ENCODE measurements at places on chromosomes 6 and 20.
A peak's percentile ranks its signal among the peaks of the same experiment; 100 is the strongest.

DNA sequence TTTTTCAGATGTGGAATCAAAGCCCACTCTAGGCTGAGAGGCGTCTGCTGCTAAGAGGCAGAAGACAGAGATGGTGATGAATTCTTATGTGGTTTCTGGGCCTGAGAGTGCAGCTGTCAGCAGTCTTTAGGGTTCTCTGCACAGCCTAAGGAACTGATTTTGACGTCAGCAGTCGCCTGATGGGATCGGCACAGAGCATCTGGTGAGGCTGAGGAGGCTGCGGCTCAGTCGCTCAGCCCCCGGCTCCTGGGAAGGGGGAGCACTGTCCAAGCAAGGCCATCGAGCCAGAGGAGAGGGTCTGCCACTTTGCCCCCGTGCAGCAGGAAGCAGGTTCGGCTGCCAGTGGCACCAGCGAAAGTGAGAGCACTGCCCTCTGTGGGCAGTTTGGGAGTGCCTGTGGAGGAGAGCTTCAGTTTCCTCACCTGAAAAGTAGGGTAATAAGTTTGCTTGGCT lies 92.5 kb downstream of the TCP11 start:
- DNase-seq: peak; percentile 30

- no peak for DNase-seq
Measured at GRCh38 chr6:34834789-34835518, 43.1 kb downstream of the BLTP3A start.

DNA sequence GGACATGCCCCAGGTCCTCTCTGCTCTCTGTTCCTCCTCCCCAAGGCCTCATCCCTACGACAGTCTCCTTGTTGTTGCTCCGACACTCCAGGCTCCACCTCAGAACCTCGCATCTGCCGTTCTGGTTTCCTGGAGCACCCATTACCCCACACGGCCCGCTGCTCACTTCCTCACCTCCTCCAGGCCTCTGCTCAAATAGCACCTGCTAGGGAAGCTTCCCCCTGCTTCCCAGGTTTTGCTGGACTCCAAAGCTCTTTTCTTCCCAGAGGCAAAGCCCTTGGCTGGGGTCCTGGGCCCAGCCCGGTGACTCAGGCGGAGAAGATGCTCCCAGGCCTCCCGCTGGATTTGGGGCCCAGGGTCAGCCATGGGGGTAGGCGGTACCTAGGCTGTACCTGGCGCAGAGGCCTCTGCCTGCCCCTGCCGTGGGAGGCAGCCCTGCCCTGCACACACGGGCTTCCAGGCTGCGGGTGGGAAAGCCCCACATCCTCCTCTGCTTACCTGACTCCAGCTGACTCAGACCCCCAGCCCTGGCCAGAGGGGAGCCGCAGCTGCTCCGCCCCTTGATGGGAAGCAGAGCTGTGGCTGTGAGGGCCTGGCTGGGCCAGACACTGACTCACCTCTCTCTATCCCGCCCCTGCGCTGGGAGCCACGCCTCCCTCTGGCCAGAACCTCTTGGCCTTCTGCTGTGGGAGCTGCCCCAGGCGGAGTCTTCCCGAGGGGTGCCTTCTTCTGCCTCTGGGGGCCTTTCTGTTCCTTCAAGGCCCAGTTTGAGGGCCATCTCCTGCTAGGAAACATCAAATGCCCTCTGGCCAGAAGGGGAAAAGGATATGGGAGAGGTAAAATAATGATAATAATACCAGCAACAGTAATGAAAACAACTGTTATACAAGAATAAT lies 130.5 kb downstream of the CEBPB start:
- no peak for DNase-seq

DNA sequence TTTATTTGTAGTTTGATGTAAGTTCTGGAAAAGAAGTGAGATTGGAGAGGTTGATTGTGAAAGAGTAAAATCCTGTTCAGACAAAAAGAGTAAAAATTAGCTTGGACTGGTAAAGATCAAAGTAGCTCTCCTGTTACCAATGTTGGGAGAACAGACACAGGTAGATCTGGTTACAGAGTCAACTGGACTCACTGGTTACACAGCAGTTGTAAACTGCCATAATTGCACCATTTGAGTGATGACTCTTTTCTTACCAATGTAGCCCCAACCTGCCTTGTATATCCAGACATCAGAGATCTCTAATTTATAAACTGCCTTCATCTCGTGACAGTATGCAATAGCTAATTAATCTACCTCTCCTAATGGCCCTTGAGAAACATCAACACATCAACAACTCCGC lies 165.6 kb upstream of the PRSS16 start:
- no peak for DNase-seq

- peak; percentile 60 for DNase-seq
Measured at GRCh38 chr6:13538084-13538483, 36.3 kb upstream of the SIRT5 start.

DNA sequence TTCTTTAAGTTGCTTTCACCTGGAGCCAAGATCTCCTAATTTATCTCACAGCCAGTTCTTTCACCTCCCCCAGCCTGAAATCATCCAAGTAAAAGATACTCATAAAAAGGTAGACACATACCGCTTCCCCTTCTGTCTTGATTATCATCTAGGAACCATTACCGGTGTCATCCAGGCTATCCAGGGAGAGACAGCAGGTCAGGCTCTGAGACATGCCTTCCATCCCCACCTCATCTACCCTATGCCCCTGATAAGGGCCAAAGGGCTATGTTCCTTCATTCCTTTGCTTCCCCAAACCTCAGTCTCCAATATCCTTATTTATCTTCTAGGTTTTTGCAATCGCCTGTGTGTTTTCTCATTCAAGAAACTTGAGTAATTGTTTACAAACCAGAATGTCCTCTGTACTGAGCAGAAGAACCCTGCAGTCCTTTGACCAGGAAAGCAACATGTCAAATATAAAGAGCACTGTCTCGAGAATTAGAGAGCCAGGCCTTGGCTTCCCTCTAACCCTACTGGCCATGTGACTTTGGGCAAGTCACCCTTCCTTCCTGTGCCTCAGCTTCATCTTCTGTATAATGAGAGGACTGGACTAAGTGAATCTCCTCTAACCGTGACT lies 41.0 kb downstream of the TNFRSF21 start:
- no peak for DNase-seq

- DNase-seq: no peak
Measured at GRCh38 chr6:168428052-168428826, 12.7 kb upstream of the SMOC2 start.

GRCh38 chr6:2274981-2275891 lies 29.8 kb upstream of the GMDS start:
- DNase-seq: no peak

GRCh38 chr6:21767891-21768648 lies 174.5 kb downstream of the SOX4 start:
- no peak for DNase-seq

DNA sequence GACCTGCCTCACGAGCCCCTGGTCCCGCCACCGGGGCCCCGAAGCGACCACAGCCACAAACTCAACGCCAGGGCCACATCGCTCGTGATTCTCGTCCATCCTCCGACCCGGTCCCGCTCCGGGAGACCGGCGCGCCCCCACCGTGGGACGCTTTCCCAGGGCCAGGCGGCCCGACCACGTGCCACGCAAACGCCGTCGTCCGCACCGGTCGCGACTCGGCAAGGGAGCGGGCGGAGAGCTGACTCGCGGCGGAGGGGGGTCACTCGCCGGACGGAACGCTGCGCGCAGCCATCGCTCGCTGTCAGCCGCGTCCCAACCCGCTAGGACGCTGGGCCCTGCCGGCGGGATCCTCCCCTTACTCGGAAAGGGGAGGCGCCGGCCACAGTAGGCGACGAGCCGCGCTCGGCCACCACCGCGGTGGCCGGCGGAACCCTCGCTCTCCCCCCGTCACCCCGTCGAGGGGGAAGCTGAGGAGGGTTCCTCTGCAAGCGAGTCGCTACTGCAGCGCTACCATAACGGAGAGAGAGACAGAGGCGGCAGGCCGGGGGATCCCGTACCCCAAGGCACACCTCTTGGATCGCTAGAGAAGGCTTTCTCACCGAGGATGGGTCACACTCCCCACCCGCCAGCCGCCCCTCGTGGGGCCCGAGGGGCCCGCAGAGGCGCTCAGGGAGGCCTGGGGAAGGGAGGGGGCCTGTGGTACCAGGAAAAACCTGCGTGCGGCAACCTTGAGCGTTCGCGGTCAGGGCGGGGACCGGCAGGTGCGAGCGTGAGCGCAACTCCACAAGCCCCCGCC lies 511.8 kb upstream of the ZNF337 start:
- peak; percentile 3 for DNase-seq

DNA sequence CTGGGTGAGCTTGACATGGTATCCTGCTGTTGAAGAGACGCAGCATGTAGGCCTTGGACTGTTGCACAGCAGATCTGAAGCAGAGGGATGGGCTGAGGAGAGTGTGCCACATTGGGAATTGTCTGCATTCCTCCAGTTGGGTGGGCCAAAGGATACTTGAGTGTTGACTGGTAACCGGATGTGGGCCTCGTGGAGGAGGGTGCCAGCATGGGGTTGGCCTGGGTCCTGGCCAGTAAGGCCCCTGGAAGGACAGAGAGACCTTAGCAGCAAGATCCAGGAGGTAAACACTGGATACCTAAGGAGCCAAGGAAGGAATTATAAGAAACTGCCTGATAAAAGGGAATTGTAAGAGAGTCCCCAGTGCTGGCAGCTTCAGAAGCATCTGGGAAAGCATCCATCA lies 76.9 kb downstream of the FIG4 start:
- no peak for DNase-seq

DNA sequence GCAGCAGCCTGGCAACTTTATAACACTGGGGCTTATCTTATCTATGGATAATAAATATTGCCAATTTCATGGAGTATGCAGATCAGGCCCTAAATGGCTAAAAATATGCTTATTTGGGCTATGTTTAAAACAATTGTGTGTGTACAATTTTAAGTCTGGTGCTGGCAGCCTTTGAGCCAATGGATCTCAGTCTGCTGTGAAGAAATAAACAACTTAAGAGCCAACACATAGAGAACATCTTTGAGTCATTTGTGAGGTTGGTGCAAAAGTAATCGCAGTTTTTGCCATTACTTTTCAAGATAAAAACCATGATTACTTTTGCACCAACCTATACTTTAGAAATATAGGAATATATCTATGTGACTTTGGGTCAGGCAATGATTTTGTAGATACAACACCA lies 129.1 kb upstream of the CARMIL1 start:
- DNase-seq: no peak

DNA sequence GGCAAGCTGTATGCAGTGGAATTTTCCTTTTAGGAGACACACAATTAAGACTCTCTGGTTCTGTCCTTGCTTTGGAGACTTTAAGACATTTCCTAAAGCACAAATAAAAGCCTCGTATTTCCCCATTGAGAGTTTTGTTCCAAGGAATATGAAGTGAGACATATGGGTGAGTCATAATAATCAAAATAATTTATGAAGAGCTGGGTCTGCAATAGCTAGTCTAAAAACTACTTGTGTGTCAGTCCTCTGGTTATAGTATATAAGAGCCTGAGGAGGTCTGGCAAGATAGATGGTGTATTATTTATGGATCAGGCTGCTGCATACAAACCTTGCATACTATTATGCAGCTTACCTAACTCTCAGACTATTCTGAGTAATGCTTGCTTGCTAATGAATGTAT lies 142.6 kb downstream of the ADGRG6 start:
- no peak for DNase-seq

GRCh38 chr6:136685540-136686108 lies 106.7 kb downstream of the MAP3K5 start:
- no peak for DNase-seq

DNA sequence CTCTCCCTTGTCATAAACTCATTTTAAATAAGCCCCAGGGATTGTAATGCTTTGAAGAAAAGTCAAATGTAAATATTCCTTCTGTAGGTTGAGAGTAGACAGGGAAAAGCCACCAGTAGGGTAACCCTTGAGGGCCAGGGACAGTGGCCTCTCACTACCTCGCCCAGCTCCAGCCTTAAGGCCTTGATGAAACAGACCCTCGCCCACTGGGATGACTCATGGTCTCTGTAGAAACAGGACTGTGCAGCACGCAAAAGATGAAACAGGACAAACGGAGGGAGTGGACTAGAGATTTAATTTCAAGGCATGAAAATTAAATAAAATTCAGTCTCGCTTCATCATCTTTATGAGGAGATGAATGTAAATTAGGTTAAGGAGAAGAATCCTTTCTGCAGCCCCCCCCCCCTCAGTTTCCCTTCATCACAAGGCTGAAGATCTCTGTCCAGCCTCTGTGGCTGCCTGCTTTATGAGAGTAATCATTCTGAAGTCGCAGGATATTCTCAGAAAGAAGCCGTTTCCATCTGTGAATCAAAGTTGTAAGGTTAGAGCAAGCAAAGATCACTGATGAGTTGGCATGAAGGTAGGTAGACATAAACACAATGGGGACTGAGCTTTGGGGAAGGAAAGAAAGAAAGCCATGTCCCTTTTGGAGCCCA lies 60.4 kb downstream of the TMEM200A start:
- no peak for DNase-seq

GRCh38 chr20:58596750-58597248 lies 54.3 kb upstream of the STX16 start:
- no peak for DNase-seq

DNA sequence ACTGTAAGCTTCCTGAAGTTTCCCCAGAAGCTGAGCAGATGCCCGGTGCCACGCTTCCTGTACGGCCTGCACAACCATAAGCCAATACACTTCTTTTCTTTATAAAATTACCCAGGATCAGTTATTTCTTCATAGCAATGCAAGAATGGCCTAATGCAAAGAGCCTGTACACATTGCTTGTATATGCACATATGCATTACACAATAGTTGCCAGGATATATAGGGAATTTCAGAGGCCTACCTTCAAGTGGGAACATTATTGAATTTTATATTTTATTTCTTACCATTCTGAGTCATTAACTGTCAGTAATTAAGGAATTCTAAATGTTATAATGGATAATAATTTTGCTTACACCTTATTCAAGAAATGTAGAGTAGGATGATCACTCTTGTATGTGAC lies 60.0 kb upstream of the TXNDC5 start:
- DNase-seq: no peak

- peak; percentile 14 for DNase-seq
Measured at GRCh38 chr6:108598305-108598863, 37.7 kb downstream of the FOXO3 start.

GRCh38 chr6:106913111-106913510 lies 61.4 kb downstream of the CD24 start:
- DNase-seq: no peak

DNA sequence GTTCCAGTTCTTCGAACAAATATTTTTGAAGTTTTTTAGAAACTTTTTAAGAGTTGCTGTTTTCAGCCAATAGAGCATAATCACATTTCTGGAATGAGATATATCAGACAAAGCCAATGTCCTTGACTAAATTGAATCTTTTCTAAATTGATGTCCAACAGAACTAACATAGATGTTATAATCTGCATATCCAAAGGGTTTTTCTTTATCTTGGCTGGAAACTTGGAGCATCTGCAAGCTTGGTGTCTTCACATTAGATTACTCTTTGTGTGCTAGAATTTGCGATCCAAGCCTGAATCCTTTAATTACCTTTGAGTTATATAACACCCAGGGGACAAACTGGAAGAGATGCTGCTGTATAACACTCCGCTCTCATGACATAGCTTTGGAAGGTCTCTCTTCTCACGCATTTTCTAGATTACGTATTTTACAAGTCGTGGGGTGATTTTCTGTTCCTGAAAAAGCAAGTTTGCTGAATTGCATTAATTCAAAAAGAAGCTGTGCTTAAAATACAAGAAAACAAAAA lies 64.4 kb upstream of the FUCA2 start:
- no peak for DNase-seq

All from GM10248 (cell line).